Fibroblast of skin of left quadriceps (primary cell): ENCODE measurements at places on chromosomes 3 and 15.

DNA sequence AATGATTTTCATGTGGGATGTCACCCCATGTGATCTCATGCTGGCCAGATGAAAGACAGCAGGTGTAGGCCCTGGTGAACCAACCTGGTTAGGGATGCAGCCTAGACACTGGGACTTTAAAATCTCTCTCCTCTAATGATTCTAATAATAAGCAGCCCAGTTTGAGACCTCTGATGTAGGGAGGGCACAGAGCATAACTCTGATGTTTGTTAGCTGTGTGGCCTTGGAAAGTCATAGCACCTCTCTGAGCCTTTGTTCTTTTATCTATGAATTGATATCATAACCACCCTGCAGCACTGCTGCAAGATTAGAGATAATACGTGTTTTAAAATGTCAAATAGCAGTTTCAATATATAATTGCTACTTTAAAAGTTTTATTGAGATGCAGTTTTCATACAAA, 106.0 kb downstream of the RPL22L1 start:
- DNase-seq, result no peak

DNA sequence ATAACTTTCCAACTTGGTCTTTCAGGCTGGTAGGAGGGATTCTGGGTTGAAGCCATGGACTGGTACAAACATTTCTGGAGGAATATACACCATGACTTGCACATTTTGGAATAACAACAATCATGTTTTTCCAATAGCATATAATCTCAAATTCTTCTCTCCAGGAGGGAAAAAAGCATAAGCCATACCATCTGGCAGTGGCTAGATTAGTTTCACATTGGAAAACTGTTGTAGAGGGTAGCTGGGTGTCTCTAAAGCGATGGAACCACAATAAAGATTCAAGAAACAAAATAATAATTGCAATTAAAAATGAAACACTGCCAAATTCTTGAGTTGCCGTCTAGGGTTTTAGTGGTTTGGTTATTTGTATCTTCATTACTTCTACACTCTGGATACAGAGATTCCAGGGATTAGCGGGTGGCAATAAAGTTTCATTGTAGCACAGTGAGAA, 278.5 kb upstream of the RASGRP1 start:
- DNase-seq, result peak; percentile 87

GRCh38 chr3:37526511-37526910, 335.2 kb upstream of the CTDSPL start:
- DNase-seq, result peak; percentile 52

- DNase-seq, result peak; percentile 94
These were observed 103.0 kb downstream of the SUCNR1 start for GRCh38 chr3:151976211-151977050.

DNA sequence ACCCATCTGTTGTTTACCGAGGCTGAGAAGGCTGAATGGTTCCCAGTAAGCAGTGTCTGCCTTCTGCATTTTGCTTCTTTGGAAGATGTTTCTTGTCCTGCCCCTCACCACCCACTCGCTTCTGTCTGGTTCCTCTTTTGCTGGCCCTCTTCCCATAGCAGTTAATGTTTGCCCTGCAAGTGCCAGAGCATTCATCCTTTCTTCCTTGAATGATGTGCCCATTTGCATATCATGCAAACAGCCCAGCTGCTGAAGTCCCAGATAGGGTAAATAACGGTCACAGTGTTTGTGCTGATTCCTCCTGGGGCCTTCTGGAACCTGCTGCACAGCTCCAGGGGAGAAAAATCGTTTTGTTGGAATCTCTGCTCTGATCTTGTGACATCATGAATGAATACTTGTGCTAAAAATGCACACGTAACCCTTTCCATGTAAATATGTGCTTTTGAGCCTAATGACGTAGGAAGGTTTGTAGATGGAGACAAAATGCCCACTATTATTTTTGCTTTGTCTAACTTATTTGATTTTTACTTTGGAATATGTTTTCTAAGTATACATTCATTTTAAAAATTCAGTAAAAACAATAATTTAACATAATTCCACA, 381.0 kb downstream of the SOX2 start:
- no peak for DNase-seq

DNA sequence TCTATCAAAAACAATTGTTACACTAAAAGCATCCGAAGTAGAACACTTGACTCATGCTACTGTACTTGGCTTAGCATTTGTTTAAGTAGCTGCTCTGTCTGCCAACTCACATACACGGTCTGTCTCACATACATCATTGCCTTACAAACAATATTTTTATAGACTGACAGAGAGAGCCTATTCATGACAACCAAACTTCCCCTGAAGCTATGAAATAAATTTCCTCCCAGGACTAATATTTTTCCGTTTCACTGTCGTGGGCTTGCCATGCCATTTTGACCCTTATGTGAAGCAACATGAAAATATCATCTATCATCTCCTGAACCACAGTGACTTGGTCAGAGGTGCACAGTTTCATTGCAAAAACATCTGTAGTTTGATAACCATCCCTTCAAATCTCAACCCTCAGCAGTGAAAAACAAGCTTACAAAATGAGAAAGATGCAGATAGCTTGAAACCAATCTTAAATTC, 66.5 kb upstream of the PYGO1 start:
- DNase-seq, result no peak

DNA sequence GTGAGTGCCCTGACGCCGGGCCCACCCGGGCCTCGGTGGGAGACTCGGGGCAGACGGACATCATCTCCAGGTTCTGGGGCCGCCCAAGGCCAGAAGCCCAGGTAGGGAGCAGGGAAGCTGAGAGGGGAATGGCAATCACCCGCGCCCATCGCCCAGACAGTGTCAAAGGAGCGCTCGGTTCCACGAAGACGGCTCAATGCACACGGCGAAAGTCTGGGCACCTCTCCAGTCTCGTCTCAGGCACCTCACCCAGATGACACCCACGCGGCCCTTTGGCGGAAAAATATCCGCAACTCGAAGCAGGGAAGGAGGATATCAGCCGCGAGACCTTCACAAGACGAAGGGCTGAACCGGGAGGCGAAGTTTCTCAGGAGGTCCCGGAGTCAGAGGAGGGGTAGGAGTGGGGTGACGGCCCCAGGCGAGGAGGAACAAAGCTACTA, 916 bp downstream of the IL17RD start:
- DNase-seq, result no peak
